ENCODE measurements at places on chromosomes 5 and 9.

DNA sequence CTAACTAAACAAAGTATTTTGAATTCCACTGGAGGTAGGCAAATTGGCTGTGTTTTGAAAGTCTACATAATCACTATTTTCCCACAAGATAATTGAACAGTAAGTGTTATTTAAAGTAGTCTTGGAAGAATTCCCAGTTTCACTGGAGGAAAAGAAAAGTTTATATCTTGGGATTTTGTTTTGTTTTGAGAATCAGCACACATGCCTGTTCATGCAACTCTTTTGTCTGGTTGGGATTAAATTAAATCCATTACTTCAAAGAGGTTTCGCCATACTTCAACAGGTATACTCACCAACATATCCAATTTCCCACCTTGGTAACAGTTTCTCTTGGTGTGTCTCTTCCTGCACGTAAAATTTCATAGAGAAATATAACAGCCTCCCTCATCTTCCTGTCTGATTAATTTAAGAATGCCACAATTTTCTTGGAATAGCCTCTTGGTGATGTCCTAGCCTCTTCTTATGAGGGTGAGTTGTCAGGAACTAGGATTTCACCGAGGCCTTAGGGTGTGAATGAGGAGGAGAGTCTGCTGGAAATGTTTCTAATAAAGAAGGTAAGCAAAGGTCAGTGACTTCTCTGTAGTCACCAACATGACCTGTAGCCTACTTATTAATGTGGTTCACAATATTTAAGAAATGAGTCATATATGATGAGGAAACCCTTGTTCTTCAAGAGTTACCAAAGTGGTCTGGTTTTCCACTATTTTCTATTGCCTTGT is 48.1 kb downstream of the ITGA2 start:
- DNase-seq: no peak

- no peak for DNase-seq
These were observed 69.3 kb downstream of the HSPA4 start for GRCh38 chr5:133121080-133121479.

DNA sequence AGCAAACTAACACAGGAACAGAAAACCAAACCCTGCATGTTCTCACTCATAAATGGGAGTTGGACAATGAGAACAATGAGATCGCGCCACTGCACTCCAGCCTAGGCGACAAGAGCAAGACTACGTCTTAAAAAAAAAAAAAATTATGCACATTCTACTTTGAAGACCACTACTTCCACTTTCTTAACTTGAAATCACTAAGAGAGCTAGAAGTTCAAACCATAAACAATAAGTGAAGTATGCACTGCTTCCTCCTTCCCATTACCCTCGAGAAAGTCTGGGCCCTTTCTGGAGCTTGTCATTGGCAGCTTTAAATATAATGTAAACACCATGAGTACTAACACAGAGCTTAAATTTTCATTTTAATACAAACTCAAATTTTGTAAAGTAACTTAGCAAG is 94.9 kb downstream of the TLE1 start:
- DNase-seq: no peak

DNA sequence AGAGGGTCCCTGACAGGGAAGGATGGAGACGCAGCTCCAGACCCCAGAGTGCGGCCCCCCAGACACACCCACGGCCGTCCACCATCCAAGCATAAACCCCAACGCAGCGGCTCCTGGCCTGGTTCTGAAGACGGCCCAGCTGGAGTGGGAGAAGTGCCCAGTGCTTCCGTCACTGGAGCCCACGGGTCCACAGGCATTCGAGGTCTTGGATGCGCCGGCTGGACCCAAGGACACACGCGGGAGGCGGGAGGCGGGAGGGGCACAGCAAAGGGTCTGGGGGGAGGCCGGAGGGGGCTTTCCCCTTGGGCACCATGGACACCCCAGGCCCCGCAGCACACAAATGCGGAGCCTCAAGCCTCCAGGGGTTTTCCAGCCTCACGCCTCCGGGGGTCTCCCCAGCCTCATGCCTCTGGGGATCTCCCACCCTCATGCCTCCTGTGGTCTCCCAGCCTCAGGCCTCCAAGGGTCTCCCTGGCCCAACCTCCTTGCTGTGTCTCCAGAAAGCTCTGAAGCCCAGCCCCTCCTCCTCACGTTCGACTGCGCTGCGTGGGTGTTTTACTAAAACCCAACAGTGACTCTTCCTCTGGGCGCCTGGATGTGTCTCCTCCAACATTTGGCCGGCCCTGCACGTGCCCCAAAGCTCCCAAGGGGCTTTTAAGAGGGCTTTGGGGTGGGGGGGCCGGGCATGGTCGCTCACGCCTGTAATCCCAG is 15.2 kb downstream of the EXD3 start:
- no peak for DNase-seq

DNA sequence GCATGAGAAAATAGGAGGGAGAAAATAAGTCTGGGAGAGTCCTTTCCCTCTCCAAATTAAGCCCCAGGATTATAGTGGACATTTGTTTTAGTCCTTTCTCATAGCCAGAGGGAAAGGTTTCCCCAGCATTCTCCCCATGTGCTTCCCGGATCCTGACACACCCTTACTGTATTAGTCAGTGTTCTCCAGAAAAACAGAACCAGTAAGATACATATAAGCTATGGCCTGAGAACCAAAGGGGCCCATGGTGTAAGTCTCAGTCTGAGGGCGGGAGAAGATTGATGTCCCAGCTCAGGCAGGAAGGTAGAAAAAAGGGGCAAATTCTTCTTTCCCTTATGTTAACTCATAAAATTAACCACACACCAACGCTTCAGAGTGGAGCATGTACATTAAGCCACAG is 25.6 kb upstream of the SPATA31D4 start:
- no peak for DNase-seq

DNA sequence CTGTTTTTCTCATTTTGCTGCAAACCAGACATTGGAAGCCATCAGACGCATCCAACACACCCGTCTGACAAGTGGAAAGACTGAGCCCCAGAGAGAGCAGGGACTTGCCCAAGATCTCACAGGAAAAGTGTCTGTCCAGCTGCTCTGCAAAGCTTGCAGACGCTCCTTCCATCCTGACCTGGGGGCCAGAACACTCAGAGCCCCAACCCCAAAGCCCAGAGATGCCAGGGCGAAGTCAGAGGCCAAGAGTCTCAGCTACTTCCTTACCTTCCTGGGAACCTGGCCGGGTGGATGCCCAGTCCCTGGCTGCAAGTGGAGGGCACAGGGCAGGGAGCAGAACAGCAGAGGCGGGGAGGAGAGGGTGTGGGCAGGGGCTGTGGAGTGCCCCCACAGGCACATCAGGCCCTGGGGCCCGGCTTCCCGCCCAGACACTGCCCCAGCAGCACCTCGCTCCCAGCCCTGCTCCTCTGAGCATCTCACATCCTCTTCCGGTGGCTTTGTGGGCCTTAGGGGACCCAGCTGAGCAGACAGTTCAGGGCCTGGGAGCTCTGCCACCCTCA is 9.7 kb upstream of the RALGDS start:
- no peak for DNase-seq

DNA sequence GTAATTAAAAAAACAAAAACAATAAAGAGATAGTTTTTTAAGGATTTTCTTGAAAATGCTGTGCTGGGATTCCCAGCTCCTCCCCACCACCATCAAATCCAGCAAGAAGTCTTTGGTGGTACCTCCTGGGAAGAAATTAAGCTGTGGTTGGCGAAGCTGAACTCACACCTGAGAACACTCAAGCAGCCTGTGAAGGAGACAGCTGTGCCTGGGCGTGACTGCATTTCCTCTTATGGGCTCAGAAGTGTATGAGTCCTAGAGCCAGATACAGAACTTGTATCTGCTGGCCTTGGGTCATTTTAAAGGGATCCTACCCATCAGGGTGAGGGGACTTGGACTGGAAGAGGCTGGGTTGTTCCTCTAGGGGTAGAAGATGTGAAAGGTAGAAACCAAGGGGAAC is 561.2 kb upstream of the SGCD start:
- no peak for DNase-seq

GRCh38 chr5:140677947-140678346 is 4.6 kb upstream of the DND1 start:
- no peak for DNase-seq

GRCh38 chr9:107489144-107489673 is 360 bp downstream of the KLF4 start:
- no peak for DNase-seq

DNA sequence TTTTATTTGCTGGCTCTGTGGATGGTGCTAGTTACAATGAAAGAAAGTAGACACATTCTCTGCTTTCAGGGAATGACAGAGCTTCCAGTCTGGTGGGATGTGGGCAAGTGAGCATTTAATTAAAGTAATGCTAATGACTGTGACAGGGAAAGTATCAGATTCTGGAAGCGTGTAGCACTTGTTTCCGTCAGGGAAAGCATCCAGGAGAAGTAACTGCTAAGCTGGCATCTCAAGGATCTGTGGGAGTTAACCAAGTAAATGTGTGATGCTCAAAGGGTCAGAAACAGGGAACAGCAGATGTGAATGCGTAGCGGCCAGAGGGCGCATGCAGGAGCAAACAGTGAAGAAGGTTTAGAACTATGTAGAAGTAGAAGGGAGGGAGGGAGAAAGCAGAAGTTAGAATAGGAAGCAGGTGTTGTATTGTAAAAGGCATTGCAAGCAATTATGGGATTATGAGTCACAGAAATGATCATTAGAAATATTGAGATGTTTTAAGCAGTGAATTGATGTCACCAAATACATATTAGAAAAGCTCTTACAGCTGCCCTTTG is 12.2 kb downstream of the KLHL9 start:
- DNase-seq: no peak

DNA sequence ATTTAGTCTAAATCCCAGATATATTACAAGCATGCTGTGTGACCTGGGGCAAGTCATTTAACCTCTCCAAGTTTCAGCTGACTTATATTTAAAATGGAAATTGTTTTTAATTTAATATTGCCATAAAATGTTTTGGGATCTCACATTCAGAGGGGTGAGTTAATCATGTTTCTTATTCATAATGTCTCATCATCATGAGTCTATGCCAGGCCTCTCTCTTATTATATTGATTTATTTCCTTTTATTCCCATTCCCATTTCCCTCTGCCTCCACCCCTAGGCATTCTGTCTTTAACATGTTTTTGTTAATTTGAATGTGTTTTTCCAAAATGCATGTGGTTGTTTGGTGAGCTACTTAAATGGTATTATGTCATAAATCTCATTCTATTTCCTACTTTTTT is 39.0 kb upstream of the TTC1 start:
- DNase-seq: no peak

GRCh38 chr5:9122528-9122927 is 423.3 kb downstream of the SEMA5A start:
- no peak for DNase-seq

DNA sequence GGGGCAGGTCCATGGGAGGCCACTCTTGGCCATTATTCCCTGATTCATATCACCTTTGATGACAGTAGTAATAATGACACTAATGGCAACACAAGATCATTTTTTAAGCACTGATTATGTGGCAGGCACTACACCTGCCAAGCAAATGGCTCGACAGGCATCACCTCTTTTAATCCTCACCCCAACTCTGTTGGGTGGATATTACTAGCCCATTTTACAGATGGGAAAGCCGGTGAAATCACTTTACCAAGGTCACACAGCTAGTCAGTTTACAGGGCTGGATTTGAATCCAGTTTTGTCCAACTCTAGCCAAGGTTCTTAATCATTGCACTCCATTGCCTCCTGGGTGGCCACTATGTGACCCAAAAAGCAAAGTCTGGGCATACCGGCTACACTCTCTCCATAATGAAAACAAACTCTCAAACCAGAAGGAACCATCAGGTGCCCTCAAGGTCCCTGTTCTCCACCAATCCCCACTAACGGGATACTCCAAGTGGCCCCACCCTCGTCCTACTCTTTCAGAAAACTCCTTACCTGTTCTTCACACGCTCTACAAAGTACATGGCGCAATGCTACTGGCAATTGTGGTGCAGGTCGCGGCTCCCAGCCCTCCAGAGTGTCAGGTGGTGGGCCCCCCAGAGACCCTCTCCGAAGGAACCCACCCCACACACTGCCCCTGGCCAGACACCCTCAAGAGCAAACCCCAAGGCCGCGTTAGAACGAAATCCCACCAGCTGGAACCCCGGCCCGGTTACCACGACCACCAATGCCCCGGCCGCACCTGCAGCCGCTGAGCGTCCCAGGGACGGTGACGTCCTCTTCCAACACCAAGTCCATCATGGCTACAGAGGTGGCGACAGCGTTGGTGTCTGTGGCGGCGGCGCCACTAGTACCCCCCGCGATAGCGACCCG is 572 bp downstream of the CDK5RAP2 start:
- DNase-seq: no peak

DNA sequence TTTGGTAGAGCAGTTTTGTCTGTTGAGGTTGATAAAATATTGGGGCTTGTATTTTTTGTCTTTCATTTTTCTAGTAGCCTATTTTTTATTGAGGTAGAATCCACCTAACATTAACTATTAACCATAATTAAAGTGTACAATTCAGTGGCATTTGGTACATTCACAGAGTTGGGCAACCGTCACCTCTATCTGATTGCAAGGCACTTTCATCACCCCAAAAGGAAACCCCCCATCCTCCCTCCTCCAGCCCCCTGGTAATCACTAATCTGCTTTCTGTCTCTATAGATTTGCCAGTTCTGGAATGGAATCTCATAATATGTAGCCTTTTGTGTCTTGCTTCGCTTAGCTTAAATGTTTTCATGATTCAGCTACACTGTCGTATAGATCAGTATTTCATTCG is 55.5 kb upstream of the DMRT3 start:
- no peak for DNase-seq

DNA sequence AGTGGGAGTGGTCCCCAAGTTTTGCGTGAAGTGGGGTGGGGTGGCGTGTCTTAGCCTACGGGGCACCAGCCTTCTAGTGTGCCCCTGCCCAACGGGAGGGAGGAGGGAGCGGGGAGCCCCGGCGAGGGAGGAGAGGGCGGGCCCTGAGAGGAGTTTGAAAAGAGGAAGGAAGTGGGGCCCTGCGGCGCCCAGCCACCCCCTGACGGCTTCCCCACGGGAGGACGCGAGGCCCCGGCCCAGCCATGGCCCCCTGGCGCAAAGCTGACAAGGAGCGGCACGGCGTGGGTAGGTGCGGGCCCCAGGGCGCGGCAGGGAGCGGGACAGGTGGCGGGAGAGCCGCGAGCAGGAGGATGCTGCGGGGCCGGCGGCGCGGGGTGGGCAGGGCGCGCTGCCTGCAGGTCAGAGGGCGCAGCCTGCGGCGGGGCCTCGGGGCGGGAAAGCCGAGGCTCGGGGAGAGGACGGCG is at the start of gene DOCK2:
TSS of gene DOCK2 (plus strand) at position 191 of the 464 bp plus-strand sequence. CDS start at position 243, 52 bp downstream.
- DNase-seq: peak; percentile 62

- no peak for DNase-seq
These were observed 11.7 kb downstream of the TIMD4 start for GRCh38 chr5:156951359-156951758.
